ENCODE measurements at places on chromosomes 16 and 17. TPM values are rescaled to one million over a fixed set of nuclear protein-coding genes. Genes with fewer than 3 reads are reported as not detected.

DNA sequence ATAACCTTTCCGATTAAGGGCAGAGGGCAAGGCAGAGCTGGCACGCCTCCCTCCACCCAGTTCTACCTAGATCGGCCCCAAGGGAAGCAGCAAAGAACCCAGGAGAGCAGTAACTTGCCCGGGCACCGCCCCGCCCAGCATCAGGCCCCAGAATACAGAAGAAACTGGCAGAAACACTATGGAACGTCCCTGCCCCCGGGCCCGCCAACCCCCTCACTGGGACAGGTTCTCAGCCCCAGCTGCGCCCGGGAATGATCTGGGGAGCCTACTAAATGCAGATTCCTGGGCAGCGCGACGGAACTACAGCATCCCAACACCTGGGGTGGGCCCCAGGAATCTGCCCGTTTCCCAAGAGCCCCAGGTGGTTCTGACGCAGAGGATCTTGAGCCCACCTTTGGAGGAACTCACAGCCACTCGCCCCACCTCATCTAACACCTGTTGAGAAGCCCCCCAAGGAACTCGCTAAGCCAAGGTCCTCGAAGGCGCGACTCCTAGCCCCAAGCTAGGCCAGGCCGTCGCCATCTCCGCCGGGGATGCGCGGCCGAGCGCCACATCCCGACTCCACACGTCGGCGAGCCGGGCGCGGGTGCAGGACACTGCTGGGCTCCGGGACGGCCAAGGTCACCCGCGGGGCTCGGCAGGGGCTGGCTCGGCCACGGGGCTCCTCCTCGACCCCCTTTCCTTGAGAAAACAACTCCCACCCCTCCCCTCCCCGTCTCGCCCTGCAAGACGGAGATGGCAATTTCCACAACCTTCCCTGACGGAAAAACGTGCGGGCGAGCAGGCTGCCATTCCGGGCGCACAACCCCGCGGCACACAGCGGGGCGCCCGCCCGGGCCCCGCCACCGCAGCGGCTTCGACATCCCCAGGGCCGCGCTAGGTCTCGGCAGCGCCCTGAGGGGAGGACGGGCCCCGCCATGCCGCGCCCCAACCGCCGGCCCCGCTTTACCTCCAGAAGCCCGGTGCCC, 913 bp downstream of the CDIP1 start:
- peaks cover 3% of the 10 kb centered on the region for H3K4me1 ChIP-seq

The CCL16 gene
- not detected for total RNA-seq

- H3K36me3 ChIP-seq, result no peaks in the 10 kb centered on the region
- DNase-seq, result no peak
- H3K27ac ChIP-seq, result no peak overlapping the region
- H3K4me1 ChIP-seq, result peaks cover 3% of the 10 kb centered on the region
These were observed 157.6 kb upstream of the PLCG2 start for GRCh38 chr16:81621496-81621895.

The CDR2L gene
- 7.6 TPM for total RNA-seq

- H3K27ac ChIP-seq, result no peak overlapping the region
- H3K36me3 ChIP-seq, result peaks cover 11% of the 10 kb centered on the region
- H3K27me3 ChIP-seq, result no peaks in the 10 kb centered on the region
- H3K4me3 ChIP-seq, result no peak overlapping the region
These were observed 12.8 kb downstream of the ZNF668 start for GRCh38 chr16:31061126-31061812.

DNA sequence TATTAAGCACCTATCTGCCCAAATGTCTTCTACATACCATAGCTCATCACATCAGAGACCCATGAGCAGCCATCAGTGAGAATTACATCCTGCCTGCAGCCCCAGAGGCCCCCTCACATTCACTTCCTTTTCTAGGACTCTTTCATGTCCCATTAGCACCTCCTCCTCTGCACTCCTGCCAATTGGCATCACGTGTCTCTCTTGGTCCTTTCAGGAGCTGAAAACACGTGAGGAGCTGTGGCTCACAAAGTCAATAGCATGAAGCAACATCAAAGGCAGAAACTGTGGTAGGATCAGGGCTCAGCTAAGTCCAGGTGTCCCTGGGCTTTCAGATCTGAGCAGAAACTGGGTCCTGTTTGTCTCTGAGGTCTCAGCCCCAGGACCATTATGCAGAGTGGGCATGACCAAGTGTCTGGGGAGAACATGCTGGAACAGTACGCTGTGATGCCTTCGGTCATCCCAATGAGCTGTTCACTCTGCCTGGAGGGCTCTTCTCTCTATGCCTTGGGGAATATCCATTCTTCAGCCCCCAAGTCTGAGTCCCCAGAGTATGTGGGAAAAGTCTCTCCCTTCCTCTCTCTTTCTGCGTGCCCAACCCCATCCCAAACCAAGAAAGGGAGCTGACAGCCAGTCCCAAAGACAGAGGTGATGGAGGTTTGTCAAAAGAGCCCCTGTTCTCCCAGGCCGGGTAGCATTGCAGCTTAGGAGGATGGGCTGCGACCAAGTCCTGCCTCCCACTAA, 457.0 kb upstream of the CDH5 start:
- DNase-seq, result peak; percentile 8
- no peaks in the 10 kb centered on the region for H3K4me1 ChIP-seq
- H3K4me3 ChIP-seq, result no peak overlapping the region
- H3K27me3 ChIP-seq, result no peaks in the 10 kb centered on the region
- H3K36me3 ChIP-seq, result no peaks in the 10 kb centered on the region
- no peak overlapping the region for H3K27ac ChIP-seq

- no peaks in the 10 kb centered on the region for H3K36me3 ChIP-seq
- H3K27ac ChIP-seq, result peak overlapping the region; percentile 37
- peak; percentile 58 for DNase-seq
- H3K4me3 ChIP-seq, result peak overlapping the region; percentile 53
- H3K4me1 ChIP-seq, result no peaks in the 10 kb centered on the region
These were observed 14.9 kb downstream of the SPATA32 start for GRCh38 chr17:45246861-45247428.

- no peaks in the 10 kb centered on the region for H3K27me3 ChIP-seq
- no peak overlapping the region for H3K27ac ChIP-seq
- peaks cover 9% of the 10 kb centered on the region for H3K4me1 ChIP-seq
These were observed 160.3 kb upstream of the RPH3AL start for GRCh38 chr17:512926-513325.

DNA sequence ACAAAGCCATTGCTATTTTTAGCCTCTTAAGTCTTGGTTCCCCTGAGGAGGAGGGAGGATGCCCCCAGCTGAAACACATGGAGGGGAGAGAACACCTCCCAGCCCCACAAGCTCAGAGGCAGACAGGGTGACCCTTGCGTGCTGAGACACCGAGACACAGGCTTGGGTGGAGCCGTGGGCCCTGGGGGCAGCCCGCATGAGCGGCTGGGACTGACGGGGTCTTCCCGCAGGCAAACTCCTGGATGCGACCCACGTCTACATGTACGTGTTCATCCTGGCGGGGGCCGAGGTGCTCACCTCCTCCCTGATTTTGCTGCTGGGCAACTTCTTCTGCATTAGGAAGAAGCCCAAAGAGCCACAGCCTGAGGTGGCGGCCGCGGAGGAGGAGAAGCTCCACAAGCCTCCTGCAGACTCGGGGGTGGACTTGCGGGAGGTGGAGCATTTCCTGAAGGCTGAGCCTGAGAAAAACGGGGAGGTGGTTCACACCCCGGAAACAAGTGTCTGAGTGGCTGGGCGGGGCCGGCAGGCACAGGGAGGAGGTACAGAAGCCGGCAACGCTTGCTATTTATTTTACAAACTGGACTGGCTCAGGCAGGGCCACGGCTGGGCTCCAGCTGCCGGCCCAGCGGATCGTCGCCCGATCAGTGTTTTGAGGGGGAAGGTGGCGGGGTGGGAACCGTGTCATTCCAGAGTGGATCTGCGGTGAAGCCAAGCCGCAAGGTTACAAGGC, 9.8 kb downstream of the SLC16A3 start:
- peaks cover 15% of the 10 kb centered on the region for H3K36me3 ChIP-seq
- peak overlapping the region; percentile 36 for H3K4me3 ChIP-seq

GRCh38 chr16:77143364-77143763, 47.6 kb upstream of the MON1B start:
- no peaks in the 10 kb centered on the region for H3K36me3 ChIP-seq
- no peaks in the 10 kb centered on the region for H3K4me1 ChIP-seq
- no peak for DNase-seq
- no peak overlapping the region for H3K4me3 ChIP-seq

- no peak overlapping the region for H3K27ac ChIP-seq
- no peaks in the 10 kb centered on the region for H3K27me3 ChIP-seq
- no peak overlapping the region for H3K4me3 ChIP-seq
These were observed 30.0 kb upstream of the PRSS54 start for GRCh38 chr16:58324792-58325191.

DNA sequence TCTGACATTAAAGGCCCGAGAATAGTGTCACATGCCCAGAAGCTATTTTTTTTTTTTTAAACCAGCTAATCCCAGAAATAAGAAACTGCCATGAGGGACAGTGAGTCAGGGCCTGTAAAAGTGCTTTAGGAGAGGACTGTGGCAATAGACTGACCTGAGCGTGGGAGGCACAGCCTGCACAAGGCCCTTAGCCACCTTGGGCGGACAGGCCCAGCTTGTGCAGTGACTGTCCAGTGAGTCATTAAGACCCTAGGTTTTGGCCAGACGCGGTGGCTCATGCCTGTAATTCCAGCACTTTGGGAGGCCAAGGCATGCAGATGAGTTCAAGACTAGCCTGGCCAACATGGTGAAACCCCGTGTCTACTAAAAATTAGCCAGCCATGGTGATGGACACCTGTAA, 343.0 kb upstream of the ZFHX3 start:
- no peaks in the 10 kb centered on the region for H3K36me3 ChIP-seq
- H3K27me3 ChIP-seq, result peaks cover 8% of the 10 kb centered on the region
- H3K27ac ChIP-seq, result no peak overlapping the region
- no peaks in the 10 kb centered on the region for H3K4me1 ChIP-seq
- no peak for DNase-seq
- no peak overlapping the region for H3K4me3 ChIP-seq

The PHF23 gene
- 84.0 TPM for total RNA-seq

The KRTAP4-3 gene
- not detected for total RNA-seq

- H3K27me3 ChIP-seq, result no peaks in the 10 kb centered on the region
- H3K27ac ChIP-seq, result no peak overlapping the region
- no peaks in the 10 kb centered on the region for H3K36me3 ChIP-seq
These were observed 807 bp upstream of the LYRM9 start for GRCh38 chr17:27893841-27894503.

The CCL13 gene
- total RNA-seq, result not detected

DNA sequence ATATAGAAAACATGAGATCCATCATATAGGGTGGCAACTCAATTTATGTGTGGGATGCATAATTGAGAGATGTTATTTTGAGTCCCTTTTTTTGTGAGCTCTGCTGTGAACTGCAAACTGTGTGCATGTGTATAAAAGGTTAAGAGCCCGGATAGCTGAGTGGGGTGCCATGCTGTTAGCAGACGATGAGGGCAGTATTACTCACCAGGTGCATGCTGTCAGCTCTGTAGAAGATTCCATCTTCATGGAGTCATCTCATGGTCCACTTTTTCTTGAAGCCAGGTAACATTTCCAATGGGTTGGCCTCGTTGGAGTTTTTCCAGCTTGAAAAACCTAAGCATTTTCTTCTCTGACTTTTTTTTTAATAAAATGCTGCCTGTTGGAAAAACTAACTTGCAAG, 43.0 kb upstream of the RHBDL3 start:
- DNase-seq, result no peak
- no peak overlapping the region for H3K4me3 ChIP-seq
- H3K4me1 ChIP-seq, result no peaks in the 10 kb centered on the region
- H3K27me3 ChIP-seq, result no peaks in the 10 kb centered on the region

DNA sequence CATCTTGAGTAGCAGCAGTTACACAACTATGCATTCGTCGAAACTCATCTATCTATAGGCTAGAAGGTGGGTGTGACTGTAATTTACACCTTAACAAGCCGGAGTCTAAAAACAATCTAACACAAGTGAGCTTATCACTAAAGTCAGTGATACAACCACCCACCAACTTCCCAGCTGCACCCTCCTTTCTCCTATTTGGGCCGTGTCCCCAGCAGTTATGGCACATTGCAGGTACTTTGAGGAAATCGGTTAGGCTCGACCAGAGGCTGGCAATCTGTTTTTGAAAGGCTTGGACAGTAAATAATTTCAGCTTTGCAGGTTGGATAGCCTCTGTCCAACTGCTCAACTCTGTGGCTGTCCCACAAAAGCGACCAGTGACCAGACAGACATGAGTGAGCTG, 26.0 kb downstream of the USP22 start:
- no peak for DNase-seq
- no peak overlapping the region for H3K4me3 ChIP-seq
- H3K27me3 ChIP-seq, result no peaks in the 10 kb centered on the region
- H3K4me1 ChIP-seq, result no peaks in the 10 kb centered on the region
- no peak overlapping the region for H3K27ac ChIP-seq
- H3K36me3 ChIP-seq, result peaks cover 99% of the 10 kb centered on the region

The DHX40 gene
- 22.9 TPM for total RNA-seq

DNA sequence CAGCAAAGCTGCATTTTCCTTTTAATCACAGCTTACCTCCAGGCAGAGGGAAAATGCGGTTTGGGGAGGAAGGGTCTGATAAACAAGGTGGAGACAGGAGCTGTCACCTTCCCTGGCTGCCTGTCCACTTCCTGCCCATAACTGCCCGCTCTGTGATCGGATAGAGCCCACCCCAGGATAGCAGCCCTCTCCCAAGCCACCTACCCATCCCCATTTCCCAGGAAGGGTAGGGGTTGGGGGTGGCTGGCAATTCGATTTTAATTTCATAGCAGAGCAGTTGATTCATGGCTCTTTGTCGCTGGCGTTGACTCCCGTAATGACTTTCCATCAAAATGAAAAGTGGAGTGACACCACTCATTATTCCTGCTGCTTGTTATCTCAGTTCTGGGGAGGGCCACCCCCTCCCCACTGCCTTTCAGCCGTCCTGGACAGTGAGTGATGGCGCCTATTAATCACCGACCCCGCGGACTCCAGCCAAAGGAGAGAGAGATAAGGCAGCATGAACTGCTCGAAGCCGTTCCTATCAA, 11.2 kb downstream of the CDK5RAP3 start:
- H3K27me3 ChIP-seq, result no peaks in the 10 kb centered on the region
- H3K4me3 ChIP-seq, result no peak overlapping the region
- no peak for DNase-seq
- peaks cover 8% of the 10 kb centered on the region for H3K4me1 ChIP-seq
- H3K36me3 ChIP-seq, result peaks cover 65% of the 10 kb centered on the region
- no peak overlapping the region for H3K27ac ChIP-seq

DNA sequence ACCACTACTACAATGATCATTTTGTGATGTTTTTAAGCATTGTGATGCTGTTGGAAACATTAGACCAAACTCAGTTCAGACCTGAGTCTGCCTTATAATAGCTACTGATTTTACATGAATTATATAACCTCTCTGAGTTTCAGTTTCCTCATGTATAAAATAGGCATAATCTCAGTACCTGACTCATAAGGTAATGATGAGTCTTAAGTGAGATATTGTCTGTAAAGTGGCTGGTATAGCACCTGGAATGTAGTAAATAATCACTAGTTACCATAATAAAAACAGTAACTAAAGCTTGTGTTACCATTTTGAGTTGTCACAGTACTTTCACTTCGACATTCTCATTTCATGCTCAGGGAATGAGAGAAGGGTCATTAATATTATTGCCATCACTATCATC, 381.5 kb upstream of the SALL1 start:
- no peaks in the 10 kb centered on the region for H3K36me3 ChIP-seq
- no peaks in the 10 kb centered on the region for H3K4me1 ChIP-seq
- no peak overlapping the region for H3K27ac ChIP-seq
- H3K27me3 ChIP-seq, result no peaks in the 10 kb centered on the region

GRCh38 chr17:55969562-55970324, 183.5 kb upstream of the ANKFN1 start:
- H3K4me3 ChIP-seq, result no peak overlapping the region
- no peak overlapping the region for H3K27ac ChIP-seq
- DNase-seq, result no peak
- no peaks in the 10 kb centered on the region for H3K36me3 ChIP-seq
